ENCODE measurements at places on chromosomes 3 and 15.

- no peak for DNase-seq
Observed at GRCh38 chr15:28936081-28936480, 50.3 kb downstream of the APBA2 start.

GRCh38 chr15:31485431-31485830, 158.8 kb downstream of the KLF13 start:
- no peak for DNase-seq

GRCh38 chr3:107650788-107651187, 128.0 kb downstream of the BBX start:
- no peak for DNase-seq

- DNase-seq: no peak
Observed at GRCh38 chr3:35677797-35678196, 38.5 kb downstream of the ARPP21 start.

- DNase-seq: no peak
Observed at GRCh38 chr3:154829929-154830328, 250.2 kb upstream of the MME start.

- DNase-seq: no peak
Observed at GRCh38 chr3:158420654-158421396, 150.2 kb upstream of the MLF1 start.

DNA sequence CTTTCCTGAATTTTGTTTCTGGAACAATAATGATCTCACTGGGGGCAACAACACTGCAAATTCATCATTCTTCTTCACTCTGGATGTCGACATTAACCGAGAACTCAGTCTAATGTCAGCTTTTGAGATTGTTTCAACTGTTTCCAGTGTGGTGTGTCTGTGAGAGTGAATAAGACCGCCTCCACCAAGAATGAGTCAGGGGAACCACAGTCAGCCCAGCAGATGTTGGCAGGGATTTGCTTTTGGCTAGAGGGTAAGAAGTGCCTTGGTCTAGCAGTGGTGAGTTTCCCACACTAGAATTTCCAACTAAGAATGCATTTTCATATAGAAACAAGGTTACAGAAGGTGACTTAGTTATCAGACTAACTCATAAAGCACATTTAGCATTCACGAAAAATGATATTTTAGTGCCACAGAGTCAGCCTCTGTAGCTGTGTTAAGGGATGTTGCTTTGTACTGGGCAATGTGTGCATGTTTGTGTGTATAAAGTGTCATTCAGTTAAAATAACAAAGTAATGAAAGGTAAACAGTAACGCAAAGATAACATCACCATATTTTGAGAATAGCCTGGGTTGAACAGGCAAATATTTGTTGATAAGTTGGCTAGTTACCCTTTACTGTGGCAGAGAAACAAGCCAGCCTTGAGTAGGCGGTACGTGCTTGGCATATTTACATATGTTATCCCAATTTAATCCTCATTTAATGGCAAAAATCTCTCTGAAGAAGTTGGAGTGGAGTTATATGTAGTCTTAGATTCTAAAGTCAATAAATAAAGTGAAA, 33.8 kb downstream of the DRD3 start:
- DNase-seq: no peak

- DNase-seq: no peak
Observed at GRCh38 chr3:8438507-8439079, 63.0 kb upstream of the LMCD1 start.

GRCh38 chr3:49387721-49388120, 24.1 kb downstream of the RHOA start:
- DNase-seq: no peak

DNA sequence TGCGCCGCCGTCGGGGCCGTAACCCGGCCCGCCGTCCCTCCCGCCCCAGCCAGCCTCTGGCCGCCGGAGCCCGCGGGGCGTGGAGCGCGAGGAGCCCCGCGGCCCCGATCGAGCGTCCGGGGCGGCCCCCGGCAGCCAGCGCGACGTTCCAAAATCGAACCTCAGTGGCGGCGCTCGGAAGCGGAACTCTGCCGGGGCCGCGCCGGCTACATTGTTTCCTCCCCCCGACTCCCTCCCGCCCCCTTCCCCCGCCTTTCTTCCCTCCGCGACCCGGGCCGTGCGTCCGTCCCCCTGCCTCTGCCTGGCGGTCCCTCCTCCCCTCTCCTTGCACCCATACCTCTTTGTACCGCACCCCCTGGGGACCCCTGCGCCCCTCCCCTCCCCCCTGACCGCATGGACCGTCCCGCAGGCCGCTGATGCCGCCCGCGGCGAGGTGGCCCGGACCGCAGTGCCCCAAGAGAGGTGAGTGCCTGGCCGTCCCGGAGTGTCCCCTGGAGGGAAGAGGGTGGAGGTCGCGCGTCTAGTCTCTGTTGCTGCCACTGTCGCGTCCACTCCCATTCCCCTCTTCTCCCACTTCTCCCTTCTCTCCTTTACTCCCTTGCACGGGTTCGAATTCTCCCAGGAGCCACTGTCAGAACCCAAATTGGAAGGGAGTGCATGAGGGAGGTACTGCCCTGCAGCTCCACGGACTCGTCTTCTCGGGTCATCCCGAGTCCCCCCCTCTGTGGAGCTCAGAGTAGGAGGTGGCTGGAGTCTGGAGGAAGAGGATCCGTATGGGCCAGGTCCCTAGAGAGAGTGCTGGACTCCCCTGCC, 585 bp downstream of the CSK start:
- peak; percentile 64 for DNase-seq

DNA sequence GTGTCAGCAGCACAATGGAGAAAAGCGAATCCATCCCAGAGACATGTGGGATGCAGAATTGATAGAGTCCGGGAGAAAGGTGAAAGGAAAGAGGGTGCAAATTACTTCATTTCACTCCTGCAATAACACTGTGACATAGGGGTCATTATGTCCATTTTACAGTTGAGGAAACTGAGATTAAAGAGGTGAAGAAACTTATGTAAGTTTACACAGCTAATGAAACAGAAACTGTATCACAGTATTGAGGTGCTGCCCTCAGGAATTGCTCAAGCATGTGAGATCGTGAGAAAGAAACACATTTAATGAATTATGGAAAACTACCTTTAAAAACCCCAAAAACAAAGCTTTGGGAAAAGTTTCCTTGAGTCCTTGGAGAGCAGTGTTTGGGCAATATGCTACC, 103.6 kb upstream of the PFN2 start:
- DNase-seq: no peak

DNA sequence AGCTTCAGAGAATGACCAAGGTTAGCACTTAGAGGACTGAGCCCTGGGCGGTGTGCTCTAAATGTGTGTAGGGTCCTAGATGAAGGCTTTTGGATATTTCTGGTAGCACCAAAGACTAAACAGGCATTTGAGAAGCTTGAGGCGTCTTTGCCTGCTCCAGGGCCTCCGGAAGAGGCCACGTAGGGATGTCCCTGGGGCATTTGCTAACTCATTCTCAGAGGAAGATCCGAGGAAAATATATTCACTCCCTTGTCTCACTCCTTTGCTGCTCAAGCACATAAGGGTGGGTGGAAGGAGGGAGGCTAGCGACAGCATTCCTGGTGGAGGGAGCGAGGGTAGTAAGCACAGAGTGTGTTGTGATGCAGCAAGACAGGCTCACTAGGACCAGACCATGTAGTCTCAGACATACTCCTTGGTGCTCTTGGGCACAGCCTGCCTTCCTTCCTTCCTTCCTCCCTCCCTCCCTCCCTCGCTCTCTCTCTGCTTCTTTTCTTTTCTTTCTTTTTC, 38.5 kb upstream of the XCR1 start:
- no peak for DNase-seq
